Activated naive CD8-positive, alpha-beta T cell treated with anti-CD3 and anti-CD28 coated beads for 36 hours (primary cell): ENCODE measurements at places on chromosomes 1 and 21. TPM values are rescaled to one million over a fixed set of nuclear protein-coding genes. Genes with fewer than 3 reads are reported as not detected.

The ADORA1 gene
- total RNA-seq, result not detected

The EPHA2 gene
- total RNA-seq, result not detected

DNA sequence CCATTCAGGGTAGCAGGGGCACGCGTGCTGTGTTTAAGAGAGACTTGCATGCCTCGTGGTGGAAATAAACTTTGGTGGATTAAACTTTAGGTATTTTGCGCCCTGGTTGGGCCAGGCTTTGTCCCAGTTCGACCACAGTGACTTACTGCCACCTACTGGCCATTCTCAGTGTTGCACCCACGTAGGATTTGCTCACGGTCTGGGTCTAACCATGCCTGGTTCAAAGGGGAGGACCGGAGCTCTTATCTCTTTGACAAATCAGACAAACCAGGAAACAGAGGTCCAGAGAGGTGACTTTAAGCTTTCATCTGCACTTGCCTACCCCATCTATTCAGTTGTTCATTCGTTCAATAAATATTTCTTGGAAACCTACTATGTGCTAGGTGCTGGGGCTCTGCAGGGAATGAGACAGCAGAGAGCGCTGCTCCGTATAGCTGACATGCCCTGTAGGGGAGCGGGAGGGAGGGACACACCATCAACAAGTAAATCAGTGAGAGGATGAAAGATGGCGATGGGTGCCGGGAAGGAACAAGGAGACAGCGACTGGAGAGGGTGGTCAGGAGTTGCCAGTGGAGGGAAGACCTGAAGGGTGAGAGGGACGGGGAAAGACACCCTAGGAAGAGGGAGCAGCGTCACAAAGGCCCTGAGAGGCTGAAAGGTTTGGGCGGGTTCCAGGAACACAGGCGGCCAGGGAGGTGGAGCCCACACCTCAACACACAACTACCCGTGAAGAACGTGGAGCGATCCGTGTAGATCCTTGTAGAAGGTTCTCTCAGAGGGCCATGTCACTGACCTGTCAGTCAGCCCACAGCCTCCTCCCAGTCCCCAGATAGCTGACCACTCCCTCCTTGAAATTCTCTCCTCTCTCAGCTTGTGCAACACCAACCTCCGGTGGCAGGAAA is 27.2 kb upstream of the TINAGL1 start:
- H3K36me3 ChIP-seq, result no peaks in the 10 kb centered on the region
- H3K27ac ChIP-seq, result no peak overlapping the region
- H3K4me1 ChIP-seq, result peaks cover 6% of the 10 kb centered on the region
- peaks cover 19% of the 10 kb centered on the region for H3K27me3 ChIP-seq
- H3K4me3 ChIP-seq, result peak overlapping the region; percentile 33
- DNase-seq, result peak; percentile 82

DNA sequence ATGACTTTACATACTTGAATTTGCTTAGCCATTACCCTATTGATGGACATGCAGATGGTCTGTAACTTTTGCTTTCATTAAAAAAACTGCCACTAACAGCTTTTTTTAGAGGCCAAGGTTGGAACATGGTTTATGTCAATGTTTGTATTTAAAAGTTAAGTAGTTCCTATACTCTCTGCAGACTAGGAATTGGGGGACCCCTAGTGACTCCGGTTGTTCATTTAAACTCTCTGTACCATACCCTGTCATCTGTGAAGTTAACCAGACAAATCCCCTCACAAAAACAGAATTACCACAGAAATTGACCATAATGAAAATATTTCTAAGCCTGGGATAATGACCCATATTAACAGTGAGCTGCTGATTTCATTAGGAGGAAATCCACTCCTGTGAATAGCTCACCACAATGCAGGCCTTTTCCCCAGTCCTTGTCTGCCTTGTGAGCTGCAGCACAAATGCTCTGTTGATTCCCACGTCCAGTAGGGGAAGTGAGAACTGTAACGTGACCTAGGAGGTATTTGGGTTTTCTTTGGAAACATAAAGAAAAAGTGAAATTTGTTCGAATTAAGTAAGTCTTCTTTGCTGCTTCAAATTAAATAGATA is 30.2 kb upstream of the CD101 start:
- DNase-seq, result no peak
- H3K27me3 ChIP-seq, result no peaks in the 10 kb centered on the region
- no peak overlapping the region for H3K4me3 ChIP-seq
- H3K27ac ChIP-seq, result no peak overlapping the region
- H3K36me3 ChIP-seq, result peaks cover 21% of the 10 kb centered on the region
- H3K4me1 ChIP-seq, result no peaks in the 10 kb centered on the region

The TMEM54 gene
- 1.2 TPM for total RNA-seq

- no peak overlapping the region for H3K27ac ChIP-seq
- no peak for DNase-seq
- peaks cover 8% of the 10 kb centered on the region for H3K4me1 ChIP-seq
- no peak overlapping the region for H3K4me3 ChIP-seq
- no peaks in the 10 kb centered on the region for H3K36me3 ChIP-seq
Observed at GRCh38 chr1:84722794-84723193, 32.5 kb upstream of the SSX2IP start.

The KRTAP13-2 gene
- not detected for total RNA-seq

- H3K4me1 ChIP-seq, result peaks cover 1% of the 10 kb centered on the region
- DNase-seq, result no peak
- H3K4me3 ChIP-seq, result no peak overlapping the region
- H3K27me3 ChIP-seq, result peaks cover 3% of the 10 kb centered on the region
Observed at GRCh38 chr1:168792592-168793125, 63.7 kb upstream of the DPT start.
